ENCODE measurements at places on chromosomes 5 and 9. TPM values are rescaled to one million over a fixed set of nuclear protein-coding genes. Genes with fewer than 3 reads are reported as not detected.

The SPINK4 gene
- total RNA-seq = not detected

The PCDHGA5 gene
- total RNA-seq = 2.7 TPM

The UNC5A gene
- not detected for total RNA-seq

The NTNG2 gene
- total RNA-seq = 13.0 TPM

The MEIKIN gene
- total RNA-seq = not detected

The ANKRD33B gene
- 5.1 TPM for total RNA-seq

The LMX1B gene
- total RNA-seq = under 0.01 TPM

The ENTREP1 gene
- under 0.01 TPM for total RNA-seq

The PCDHGB3 gene
- total RNA-seq = 6.2 TPM

The PRR16 gene
- total RNA-seq = 30.4 TPM

The PCDHGA4 gene
- 6.8 TPM for total RNA-seq

The RBM27 gene
- total RNA-seq = 22.1 TPM

The HAVCR1 gene
- 0.36 TPM for total RNA-seq

The OR2S2 gene
- total RNA-seq = under 0.01 TPM

The MYMK gene
- not detected for total RNA-seq

The ZNF782 gene
- 8.5 TPM for total RNA-seq

The NMUR2 gene
- total RNA-seq = not detected

The CDH12 gene
- total RNA-seq = not detected

The HCN1 gene
- total RNA-seq = not detected

The SLC27A6 gene
- total RNA-seq = not detected

The SLCO6A1 gene
- total RNA-seq = not detected

The CCDC192 gene
- not detected for total RNA-seq

The C9orf78 gene
- total RNA-seq = 41.0 TPM

The CD14 gene
- 1.8 TPM for total RNA-seq

The S100Z gene
- not detected for total RNA-seq

The MARCHF11 gene
- total RNA-seq = not detected

The PCDHB12 gene
- 0.59 TPM for total RNA-seq

The PKN3 gene
- total RNA-seq = 3.5 TPM

The PFN3 gene
- not detected for total RNA-seq

The DBH gene
- total RNA-seq = not detected

The AK8 gene
- total RNA-seq = 1.1 TPM

The GABRP gene
- under 0.01 TPM for total RNA-seq

The ZMAT2 gene
- 33.9 TPM for total RNA-seq

The FOXE1 gene
- not detected for total RNA-seq

The ANKRD20A1 gene
- not detected for total RNA-seq

The SLC46A2 gene
- total RNA-seq = under 0.01 TPM

The LECT2 gene
- not detected for total RNA-seq

The CARD9 gene
- total RNA-seq = 5.1 TPM

Measured in osteoblast (primary cell).